MV-4-11 (cell line): ENCODE measurements at places on chromosomes 5 and 9.

GRCh38 chr9:38227061-38227540 lies 158.1 kb upstream of the SHB start:
- peak; percentile 75 for DNase-seq

GRCh38 chr9:2053883-2054845 lies 39.0 kb downstream of the SMARCA2 start:
- peak; percentile 42 for DNase-seq

DNA sequence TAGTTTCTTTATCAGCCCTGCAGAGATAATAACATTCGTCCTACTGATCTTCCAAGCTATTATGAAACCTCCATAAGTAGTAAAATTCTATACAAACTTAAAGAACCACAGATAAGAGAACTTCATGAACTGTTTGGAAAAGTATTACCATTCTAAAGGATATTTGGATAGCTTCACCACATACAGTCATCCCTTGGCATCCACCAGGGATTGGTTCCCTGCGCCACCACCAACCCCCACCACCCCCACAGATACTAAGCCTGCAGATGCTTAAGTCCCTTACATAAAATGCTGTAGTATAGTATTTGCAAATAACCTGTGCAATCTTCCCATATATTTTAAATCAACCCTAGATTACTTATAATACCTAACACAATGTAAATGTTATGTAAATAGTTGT lies 61.4 kb upstream of the SHISAL2B start:
- DNase-seq, result no peak

GRCh38 chr9:8890695-8891094 lies 1091.1 kb upstream of the DMAC1 start:
- DNase-seq, result peak; percentile 75

DNA sequence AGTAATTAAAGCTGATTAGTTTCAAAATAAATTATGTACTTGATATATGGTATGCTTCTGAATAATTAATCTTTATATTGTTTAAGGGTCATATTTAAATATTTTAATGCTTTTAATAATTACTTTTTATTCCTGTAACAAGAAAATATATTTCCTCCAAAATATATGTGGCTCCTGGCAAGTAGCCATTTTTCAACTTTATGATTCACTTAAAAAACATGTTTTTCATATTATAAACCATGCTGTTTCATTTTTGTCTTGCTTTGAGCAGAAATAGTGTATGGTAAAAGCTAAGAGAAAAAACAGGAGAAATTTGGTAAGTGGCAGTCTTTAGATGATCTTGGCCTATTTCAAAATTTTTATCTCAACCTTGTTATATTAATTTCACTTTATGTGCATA lies 14.6 kb downstream of the SPATA9 start:
- DNase-seq, result no peak

DNA sequence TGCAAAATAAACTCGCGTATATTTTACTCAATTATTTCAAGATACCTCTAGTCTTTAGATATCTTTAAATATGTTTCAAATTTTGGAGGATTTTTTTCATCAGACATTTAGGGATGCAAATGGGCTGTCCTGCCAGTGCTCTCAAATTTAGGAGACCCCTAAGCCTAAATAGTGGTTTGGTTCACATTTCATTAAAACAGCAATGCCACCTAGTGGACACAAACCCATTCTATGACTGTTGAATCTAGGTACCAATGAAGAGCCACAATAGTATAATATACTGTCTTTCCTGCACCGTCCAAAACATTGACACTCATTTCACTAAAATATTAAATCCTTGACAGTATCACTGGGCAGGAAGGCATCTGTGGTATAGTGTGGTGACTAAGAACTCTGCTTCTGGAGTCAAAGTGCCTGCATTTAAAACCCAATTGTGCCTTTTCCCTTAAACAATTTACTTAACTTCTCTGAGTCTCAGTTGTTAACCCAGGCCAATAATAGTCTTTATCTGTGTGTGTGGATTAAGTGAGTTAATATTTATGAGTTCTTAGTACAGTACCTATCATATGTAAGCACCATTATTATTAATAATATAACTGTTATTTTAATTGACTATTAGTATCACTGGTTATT lies 148.0 kb downstream of the RORB start:
- no peak for DNase-seq

GRCh38 chr5:137649228-137649935 lies 86.5 kb downstream of the KLHL3 start:
- peak; percentile 1 for DNase-seq

DNA sequence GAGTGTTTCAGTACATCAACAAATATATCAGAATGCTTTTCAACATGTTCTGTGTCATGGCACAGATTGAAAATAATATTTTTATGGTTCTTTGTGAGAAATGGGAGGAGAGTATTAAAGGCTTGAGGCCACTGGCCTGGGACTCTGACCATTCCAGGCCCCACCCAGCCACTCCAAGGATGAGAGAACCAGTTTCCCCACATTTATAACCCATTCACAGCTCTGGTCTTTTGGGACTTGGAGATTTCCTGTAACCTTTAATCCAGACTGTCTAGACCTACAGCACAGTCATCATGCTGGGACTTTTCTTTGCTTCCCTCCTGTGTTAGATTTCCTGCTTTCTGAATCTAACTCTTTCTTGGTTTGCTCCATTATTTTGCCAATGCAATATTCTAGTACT lies 389.6 kb downstream of the KIAA0825 start:
- no peak for DNase-seq

DNA sequence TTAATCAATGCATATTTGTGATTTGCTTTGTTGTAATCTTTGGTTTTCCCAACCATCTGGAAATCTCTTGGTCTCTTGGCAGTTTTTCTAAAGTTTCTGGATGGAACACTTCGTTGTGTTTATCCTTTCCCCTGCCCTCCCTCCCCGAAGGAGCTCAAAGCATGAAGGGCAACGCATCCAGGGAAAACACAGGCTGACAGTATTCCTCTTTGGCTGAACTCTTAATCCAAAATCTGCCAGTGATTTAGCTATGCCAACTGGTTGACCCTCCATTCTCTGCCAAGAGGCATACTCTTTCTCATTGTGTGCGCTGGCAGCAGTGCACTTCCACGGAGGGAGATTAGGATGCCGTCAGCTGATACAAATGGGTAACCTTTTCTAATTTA lies 20.5 kb downstream of the ZBTB34 start:
- DNase-seq, result no peak

DNA sequence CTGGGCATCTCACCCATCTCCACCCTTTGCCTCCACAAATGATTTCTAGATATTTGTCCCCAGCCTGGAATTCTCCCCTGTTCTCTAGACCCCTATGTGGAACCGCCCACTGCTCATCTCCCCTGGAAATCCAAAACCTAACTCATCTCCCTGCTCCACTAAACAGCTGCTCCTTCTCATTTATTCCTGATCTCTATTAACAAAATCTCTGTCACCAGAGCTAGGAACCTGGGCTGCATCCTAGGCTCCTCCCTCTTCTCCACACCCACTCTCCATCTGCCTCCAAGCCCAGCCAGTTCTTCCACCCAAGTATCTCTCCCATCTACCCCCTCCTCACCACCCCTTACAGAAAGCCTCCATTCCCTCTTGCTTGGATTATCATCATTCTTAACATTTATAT lies 24.0 kb upstream of the SYNPO start:
- DNase-seq, result no peak

GRCh38 chr5:143001764-143002351 lies 231.7 kb downstream of the ARHGAP26 start:
- DNase-seq, result peak; percentile 53

- DNase-seq, result peak; percentile 80
These were observed 90.6 kb downstream of the ANXA2R start for GRCh38 chr5:42949348-42950115.

DNA sequence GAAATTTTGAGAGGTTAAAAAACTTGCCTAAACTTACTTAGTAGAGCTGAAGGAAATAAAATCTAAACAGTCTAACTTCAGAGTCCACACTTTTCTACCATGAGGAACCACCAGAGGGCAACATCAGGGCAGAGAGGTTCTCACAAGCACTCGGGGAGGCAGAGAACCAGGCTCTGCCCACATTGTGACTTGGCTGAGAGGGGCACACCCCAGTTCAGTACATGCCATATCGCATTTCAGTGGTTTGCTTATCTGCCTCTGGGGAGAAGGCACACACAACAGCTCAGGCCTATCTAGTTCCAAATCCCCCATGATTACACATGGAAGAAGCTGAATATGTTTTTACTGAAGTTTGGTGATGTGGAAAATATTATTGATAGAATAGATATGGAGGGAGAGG lies 49.2 kb downstream of the EQTN start:
- DNase-seq, result no peak

- no peak for DNase-seq
These were observed 4.8 kb downstream of the ZBED3 start for GRCh38 chr5:77082280-77082679.

DNA sequence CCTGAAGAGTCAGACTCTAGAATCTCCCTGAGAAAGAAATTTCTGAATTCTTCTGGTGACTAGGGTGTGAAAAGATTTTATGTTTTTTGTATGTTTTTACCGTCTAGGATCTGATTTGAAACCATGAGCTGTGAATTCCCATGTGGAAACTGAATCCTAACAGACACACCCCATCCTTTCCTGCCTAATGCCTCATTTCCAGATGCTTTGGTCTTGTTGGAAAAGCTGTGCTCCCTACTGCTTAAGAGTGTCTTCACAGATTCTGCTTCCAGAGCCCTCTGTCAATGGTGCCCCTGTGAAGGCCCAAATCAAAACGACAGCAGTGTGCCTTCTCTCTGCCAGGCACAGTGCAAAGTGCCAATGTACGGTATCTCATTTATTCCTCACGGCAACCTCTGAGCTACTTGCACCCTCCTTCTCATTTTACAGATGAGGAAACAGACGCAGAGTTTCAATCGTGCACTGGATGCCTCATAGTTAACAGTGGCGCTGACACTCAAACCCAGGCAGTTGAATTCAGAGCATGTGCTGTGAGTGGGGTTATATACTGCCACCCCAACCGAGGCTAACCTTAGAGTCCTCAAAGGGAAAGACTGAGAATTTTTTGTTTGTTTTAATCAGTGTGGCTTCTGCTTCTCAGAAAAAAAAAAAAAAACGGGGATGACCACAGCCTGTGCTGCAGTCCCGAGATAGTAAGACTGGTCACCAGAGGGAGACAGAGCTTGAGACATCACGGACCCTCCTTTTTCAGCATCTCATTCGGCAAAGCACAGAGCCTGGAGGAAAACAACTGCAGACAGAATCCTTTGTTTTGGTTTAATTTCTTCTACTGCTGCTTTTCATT lies 188.4 kb downstream of the SNCAIP start:
- DNase-seq, result peak; percentile 27

DNA sequence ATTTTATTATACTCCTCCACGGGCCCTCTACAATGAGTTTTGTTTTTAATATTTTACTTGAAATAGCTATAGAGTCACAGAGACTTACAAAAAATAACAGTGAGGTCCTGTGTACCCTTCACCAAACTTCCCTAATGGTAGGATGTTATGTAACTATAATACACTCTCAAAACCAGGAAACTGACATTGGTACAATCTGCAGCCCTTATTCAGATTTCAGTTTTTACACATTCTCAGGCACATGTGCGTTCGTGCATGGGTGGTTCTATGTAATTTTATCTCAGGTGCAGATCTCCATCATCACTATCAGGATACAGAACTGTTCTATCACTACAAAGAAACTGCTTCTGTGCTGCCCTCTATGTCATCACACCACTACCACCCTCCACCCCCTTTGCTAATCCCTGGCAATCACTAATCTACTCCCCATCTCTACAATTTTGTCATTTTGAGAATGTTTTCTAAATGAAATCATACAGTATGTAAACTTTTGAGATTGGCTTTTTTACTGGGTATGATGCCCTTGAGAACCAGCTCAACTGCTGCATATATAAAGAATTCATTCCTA lies 16.4 kb downstream of the RAB14 start:
- peak; percentile 22 for DNase-seq

GRCh38 chr9:110980261-110980660 lies 58.0 kb downstream of the LPAR1 start:
- no peak for DNase-seq

DNA sequence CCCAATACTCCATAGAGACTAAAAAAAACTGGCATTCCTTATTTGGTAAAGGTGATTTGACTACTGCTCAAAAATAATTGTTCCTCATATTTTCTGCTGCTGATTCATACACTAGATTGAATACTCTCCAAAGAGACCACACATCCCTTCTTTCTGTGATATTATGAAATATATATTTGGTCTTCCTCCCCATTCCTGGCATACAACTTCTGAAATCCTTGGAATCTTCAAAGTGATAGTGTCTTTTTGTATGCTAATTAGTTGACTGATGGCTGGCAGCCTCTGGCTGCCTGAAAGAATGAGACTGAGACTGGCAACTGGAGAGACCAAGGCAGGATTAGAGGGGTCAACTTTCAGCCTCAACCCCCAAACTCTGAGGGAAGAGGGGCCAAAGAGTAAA lies 348.0 kb upstream of the RFX3 start:
- DNase-seq, result no peak

GRCh38 chr9:14027116-14027800 lies 286.7 kb downstream of the NFIB start:
- DNase-seq, result no peak

DNA sequence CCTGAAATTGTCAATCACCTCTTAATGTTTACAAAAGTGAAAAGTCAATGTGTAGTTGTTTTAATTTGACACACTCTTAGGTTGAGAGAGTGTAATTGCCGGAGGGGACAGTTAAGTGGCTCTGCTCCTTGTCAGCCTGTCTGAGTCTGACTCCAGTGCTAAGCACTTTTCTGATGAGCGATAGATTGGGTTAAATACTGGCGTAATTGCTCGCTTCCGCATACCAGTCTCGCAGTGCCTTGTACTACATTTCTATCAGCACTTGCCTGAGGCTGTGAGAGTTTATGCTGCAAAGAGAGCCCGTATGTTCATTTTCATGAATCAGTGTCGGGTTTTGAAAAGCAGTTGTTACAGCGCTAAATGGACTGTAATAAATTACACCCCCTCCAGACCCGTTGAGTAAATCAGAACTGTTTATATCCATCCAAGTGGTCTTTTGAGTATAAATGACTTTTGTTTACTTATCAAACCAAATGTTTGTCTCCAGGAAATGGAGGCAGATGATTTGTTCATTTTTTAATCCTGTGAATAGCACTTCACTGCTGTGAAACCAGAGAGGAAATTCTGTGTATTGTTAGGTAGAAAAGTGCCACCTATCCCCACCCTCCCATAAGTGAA lies 41.0 kb upstream of the DMRT3 start:
- no peak for DNase-seq

DNA sequence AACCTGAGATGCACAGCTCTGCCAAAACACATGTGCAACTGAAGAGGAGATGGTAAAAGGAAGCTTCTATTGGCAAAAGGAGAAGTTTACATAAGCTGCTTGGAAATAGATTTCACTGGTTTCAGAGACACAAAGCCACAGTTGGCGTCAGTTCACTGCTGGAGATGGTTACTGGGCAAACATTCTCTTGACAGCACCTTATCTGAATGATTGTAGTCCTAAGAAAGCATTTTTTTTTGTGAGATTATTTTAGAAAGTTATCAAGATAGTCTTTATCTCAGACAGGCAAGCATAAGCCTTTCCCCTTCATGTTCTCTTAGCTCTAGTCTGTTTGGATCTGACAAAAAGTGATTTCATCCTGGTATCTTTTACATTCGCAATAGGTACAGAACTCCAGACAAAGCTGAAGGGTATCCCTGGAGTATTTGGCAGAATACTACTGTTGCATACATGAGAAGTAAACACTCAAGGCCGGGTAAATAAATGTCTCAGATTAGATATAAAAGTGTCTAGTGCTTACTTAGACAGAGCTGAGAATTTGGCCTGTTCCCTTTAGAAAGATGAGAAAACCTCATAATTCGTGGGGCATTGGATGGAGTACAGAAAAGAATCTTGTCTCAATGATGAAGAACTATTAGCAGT lies 1668.0 kb upstream of the NUDT12 start:
- peak; percentile 86 for DNase-seq
